ENCODE measurements at places on chromosomes 2 and 18.

DNA sequence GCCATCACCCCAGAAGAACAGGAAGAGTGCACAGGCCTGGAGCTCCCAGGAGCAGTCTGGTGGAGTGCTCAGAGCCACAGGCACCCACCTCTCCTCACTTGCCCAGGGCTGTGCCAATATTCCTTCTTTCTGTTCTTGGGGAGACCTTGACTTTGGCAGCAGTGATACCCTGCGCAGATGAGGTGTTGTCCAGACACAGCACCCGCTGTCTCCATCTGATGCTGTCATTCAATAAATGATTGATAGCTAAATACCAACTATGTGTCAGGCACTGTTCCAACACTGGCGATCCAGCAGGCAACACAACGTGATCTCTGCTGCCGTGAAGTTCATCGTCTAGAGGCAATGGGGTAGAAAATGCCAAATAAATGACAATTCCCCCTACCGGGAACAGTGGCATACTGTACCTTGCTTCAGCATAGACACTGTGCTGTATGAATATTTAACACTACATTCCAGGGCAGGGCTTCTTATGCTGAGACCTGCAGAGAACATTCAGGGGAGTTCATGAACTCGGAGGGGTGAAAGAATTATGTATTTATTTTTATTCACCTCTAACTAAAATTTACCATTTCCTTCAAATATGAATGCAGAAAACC, 320.5 kb upstream of the NCKAP5 start:
- no peak for DNase-seq

GRCh38 chr2:24948506-24948905, 23.2 kb downstream of the DNAJC27 start:
- no peak for DNase-seq

- no peak for DNase-seq
Observed at GRCh38 chr2:230842473-230842872, 22.3 kb upstream of the ITM2C start.

DNA sequence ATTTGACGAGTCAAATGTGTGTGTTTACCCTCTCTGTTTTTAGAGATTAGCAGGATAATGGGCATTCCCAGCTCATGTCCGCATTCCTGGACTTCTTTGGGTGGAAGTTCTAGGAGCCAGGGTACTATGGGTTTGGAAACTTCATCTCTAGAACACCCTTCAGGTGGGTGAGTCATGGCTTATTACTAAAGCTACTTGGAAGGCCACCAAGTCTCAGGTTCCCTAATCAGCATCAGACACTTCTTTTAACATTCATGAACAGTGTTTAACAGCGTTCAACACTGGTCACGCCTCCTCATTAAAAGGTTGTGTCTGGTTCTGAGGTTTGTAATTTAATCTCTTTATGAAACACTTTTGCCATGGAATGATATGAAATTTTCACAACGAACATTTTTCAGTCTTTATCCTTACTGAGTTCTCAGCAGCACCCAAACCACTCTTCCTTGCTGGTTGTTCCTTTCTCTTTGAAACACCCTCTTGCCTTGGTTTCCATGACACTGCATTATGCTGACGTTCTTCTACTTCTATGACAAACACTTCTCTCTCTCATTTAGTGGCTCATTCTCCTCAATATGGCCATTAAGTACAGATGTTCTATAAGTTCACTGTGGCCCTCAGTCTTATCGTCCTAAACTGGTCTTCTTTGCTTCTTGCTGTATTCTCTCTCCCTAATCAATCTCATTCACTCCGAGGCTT, 49.3 kb downstream of the MMADHC start:
- no peak for DNase-seq

- peak; percentile 98 for DNase-seq
Observed at GRCh38 chr2:43269074-43269572, 42.7 kb upstream of the ZFP36L2 start.

DNA sequence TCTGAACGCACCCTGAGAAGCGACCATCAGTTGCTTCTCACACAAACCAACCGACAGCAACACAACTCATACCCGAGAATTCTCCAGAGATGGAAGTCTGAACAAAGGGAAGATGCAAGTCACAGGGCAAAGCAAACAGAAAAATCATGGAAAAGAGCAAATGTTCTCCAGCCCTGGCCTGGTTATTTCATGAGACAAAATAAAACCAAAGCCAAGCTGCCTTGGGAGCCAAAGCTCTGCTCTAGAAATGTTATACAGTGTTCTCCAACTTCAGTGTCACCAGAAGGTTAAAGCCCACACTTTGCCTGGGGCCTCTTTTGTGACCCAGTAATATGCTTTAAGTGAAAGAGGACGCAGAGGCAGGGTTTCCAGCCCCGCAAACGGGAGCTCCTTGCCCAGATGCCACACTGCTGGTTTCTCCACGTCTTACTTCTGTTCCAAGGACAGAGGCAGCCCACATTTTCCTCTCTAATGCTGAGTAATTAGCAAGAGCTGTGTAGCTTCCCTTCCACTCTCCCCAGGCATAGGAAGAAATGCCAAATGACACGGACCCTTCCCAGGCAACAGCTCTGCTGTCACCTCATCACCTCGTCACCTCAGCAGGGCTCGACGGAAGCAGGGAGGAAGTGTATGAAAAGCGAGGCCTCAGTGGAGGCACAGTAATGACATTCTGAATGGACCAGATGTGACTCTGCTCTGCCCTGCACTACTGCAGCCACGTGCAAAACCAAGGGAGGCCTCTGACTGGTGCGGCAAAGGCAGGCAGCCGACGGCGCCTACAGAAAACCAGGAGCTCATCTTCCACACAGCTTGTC, 64.7 kb downstream of the FBXO15 start:
- no peak for DNase-seq

- DNase-seq = no peak
Observed at GRCh38 chr2:241503776-241504392, 4.5 kb downstream of the STK25 start.

DNA sequence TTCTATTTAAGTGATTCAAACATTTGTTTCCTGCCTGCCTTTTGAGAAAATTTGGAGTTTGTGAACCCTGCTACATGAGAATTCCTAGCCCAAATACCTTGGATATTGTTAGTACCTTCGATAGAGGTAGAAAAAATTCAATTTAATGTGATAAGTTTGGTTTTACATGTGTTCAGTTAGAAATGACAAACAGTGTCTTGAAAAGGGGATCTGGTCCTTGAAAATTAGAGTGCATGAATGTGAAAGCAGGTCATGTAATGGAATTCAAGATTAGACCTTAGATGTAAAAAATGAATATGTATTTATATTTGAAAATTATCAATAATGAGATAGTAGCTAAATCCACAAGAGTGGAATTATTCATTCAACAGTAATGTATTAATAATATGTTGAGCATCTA, 70.5 kb downstream of the PIK3C3 start:
- DNase-seq = no peak

DNA sequence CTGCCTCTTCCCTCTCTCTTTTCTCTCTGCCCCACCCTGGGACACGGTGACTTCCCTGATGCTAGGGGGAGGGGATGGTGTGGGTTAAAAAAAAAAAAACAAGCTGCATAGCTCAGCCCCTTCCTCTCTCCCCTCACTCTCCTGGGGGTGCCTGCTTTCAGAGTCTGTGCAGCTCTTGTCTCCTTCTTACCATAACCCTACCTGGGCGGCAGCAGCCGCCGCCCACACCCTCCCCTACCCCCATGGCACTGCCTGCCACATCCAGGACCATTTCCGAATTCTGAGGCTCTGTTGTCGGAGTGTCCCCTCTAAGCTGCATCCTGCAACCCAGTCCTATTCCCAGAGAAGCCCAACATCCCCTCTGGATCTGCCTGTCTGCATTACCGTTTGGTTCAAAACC, 16.0 kb downstream of the TTC32 start:
- no peak for DNase-seq

Data from fibroblast of gingiva (primary cell).